NCI-H1048 (cell line): ENCODE measurements at places on chromosomes 6 and 20.

- DNase-seq = no peak
These were observed 256.8 kb downstream of the SYNE1 start for GRCh38 chr6:152380351-152380767.

- no peak for DNase-seq
These were observed 143.9 kb downstream of the BCAS1 start for GRCh38 chr20:53926428-53927028.

- no peak for DNase-seq
These were observed 106.2 kb downstream of the DST start for GRCh38 chr6:56536536-56536935.

DNA sequence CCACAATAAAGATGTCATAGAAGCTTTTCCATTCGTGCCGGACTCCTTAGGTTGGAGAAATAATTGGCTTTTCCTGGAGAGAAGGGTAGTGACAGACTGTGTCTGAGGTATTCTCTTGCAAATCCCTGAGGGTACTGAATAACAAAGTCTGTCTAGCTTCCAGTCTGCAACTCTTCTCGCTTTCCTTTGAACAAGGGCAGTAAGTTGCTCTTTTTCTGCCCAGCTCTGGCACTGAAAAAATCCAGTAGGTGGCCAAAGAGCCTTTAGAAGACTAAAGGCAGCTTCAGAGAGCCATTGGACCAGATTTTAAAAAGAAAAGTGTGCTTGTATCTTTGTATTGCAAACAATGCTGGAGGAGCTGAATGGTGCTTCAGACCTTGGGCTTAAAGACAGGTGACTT, 20.7 kb upstream of the RREB1 start:
- DNase-seq = no peak

GRCh38 chr6:159557031-159557430, 136.0 kb downstream of the SOD2 start:
- no peak for DNase-seq

GRCh38 chr20:48819089-48819488, 8.7 kb downstream of the PREX1 start:
- DNase-seq = no peak

- DNase-seq = no peak
These were observed 101.9 kb upstream of the MOCS1 start for GRCh38 chr6:40036186-40036585.

DNA sequence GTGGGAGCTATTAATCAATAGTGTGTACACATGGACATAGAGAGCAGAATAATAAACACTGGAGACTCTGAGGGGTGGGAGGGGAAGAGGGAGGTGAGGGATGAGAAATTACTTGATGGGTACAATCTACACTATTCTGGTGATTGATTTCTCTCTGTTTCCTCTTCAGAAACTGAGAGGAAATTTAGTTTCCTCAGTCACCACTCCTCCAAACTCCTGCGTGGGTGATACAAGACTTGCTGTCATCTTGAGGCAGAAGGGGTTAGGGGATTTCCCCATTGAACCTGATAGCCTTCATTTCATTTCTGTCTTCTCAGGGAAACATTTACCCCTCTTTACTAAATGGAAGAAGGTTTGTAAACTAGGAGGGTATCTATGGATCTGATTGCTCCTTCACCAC, 84.3 kb upstream of the ESR1 start:
- DNase-seq = no peak

DNA sequence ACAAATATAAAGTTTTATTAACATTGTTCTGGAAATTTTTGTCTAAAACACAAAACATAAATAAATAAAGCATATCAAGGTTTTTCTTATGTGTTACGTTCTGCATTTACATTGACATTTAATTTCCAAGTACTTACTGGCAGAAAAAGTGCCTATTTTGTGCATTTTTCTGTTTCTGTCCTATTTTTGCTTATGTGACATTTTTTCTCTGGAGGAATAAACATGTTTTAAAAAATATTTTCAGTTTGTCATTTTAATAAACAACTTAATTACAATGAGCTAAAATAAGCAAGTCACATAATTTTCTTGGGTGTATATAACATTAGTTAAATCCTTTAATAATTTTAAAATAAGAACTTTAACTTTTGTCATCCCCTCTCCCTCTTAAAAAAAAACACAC, 94.4 kb upstream of the HS3ST5 start:
- DNase-seq = no peak

DNA sequence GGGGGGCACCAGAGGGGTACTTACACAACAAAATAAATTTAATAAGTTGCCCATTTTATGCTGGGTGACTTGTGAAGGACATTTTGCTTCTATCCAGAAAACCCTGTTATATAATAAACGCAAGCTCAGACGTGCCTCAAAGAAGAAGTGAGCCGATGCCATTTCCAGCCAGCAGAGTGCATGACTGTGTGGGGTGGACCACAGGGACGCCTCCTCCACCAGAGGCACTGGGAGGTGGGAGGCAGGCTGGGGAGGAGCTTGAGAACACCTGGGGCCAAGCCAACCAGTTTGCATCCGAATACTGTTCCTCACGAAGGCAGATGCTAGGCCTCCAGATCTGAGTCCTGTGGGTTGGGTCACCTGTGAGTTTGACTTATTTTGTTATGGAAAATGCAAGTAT, 363.8 kb downstream of the RNGTT start:
- no peak for DNase-seq

GRCh38 chr6:47650553-47651432, 47.6 kb upstream of the ADGRF4 start:
- no peak for DNase-seq

GRCh38 chr6:114151064-114151690, 180.2 kb upstream of the HDAC2 start:
- DNase-seq = no peak

DNA sequence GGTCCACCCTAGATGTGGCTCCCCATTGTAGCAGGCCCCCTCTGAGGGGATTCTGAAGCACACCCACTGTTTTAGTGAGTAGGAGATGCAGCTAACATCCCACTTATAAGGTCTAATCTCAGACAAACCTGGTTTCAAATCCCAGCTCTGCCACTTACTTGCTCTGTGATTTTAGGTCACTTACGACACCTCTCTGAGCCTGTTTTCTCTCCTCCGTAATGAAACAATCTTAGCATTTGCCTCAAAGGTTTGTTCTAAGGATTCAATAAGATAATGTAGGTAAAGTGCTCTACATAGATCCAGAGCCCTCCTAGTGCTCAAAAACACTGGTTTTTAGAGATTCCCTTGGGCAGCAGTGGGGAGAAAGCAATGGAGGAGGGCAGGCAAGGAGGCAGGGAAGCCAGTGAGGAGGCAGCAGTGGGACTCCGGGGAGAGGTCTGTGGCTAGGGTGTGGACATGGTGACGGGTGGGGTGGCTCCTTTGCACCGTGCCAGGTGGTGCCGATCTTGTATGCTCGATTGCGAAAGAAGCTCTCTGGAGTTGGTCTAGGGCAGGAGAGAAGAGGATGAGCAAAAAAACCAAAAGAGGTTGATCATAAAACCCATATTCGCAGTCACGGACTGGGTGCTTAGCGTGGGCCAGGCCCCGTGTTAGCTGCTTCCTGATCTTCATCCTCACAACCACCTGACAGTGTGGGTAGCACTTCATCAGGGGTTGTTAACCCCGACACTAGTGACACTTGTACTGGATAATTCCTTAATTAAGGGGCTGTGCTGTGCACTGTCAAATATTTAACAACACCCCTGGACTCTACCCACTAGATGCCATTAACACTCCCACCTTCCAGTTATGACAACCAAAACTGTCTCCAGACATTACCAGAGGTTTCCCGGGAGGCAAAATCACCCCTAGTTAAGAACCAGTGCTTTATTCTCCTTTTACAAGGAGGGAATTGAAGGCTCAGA, 16.8 kb upstream of the PTGIS start:
- DNase-seq = no peak

DNA sequence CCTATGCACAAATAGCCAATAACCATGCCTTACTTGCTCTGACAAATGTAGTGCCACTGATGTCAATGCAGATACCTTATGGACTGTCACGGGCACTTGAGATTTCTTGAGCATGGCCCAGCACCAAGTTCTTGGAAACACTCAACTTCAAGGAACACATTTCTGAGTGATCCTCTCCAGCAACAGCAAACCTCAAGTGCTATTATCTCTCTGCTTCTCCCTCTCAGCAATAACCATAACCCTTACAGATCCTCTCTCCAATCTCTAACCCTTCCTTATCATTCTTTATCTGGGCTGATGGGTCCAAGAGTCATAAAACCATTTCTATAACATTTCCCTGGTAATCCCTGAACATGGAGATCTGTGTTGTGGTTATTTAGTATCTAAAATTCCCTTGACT, 266.9 kb upstream of the STXBP5 start:
- DNase-seq = no peak

DNA sequence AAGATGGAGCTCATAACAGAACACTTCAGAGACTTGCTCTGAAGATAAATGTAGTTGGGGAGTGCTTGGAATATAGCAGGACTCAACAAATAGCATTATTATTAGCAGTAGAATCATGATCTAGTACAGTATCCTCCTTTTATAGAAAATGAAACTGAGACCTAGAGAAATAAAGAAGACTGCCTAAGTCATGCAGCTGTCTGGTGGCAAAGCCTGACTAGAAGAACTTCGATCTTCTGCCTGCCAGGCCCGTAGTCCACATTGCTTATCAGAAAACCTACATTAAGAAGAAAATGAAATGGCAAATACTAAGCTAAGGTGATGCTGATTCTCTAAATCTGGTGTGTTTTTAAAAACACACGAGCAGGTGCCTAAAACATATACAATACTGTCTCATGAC, 46.4 kb upstream of the DST start:
- no peak for DNase-seq
